Fibroblast of lung (primary cell): ENCODE measurements at places on chromosomes 11 and 22. TPM values are rescaled to one million over a fixed set of nuclear protein-coding genes. Genes with fewer than 3 reads are reported as not detected.

CNTN5 gene
- total RNA-seq: not detected in 2 replicates

GRM5 gene
- total RNA-seq: under 0.01 TPM in 1 of 2 replicates, not detected in the other

NRXN2 gene
- total RNA-seq: under 0.01 and 0.26 TPM in 2 replicates

SCGB1C1 gene
- total RNA-seq: not detected in 2 replicates

SEC14L6 gene
- under 0.01 and 0.66 TPM in 2 replicates for total RNA-seq

EMID1 gene
- 0.50 and 2.8 TPM in 2 replicates for total RNA-seq

TSGA10IP gene
- 0.17 TPM in 1 of 2 replicates, not detected in the other for total RNA-seq

GDPD4 gene
- total RNA-seq: not detected in 2 replicates

NRGN gene
- 0.17 TPM in 1 of 2 replicates, not detected in the other for total RNA-seq

ST3GAL4 gene
- total RNA-seq: 25.2 and 36.8 TPM in 2 replicates

TPCN2 gene
- 8.7 and 11.7 TPM in 2 replicates for total RNA-seq

PYGM gene
- 0.26 and 0.50 TPM in 2 replicates for total RNA-seq

CD248 gene
- 52.6 and 95.6 TPM in 2 replicates for total RNA-seq

B4GALNT4 gene
- 1.5 and 1.8 TPM in 2 replicates for total RNA-seq

BTG4 gene
- total RNA-seq: under 0.01 and 0.33 TPM in 2 replicates
